ENCODE measurements at places on chromosomes 7 and 10.

DNA sequence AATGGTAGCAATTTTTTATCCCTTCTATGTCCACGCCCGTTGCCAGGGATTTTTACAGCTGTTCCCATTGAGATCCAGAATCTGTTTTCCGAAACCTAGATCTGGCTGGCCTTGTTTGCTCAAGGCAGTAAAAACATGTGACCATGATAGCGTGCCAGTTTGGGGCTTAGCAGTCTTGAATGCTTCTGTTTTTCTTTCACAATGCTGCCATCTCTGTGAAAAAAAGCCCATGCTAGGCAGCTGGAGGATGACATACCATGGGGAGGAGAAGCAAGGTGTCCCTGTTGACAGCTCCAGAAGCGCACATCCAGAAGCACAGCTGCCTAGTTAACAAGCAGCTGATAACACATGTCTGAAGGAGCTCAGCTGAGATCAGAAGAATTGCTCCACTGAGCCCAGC, 2.2 kb upstream of the ZNF92 start:
- DNase-seq: no peak

GRCh38 chr7:5614600-5614999, 166.9 kb downstream of the RNF216 start:
- no peak for DNase-seq

DNA sequence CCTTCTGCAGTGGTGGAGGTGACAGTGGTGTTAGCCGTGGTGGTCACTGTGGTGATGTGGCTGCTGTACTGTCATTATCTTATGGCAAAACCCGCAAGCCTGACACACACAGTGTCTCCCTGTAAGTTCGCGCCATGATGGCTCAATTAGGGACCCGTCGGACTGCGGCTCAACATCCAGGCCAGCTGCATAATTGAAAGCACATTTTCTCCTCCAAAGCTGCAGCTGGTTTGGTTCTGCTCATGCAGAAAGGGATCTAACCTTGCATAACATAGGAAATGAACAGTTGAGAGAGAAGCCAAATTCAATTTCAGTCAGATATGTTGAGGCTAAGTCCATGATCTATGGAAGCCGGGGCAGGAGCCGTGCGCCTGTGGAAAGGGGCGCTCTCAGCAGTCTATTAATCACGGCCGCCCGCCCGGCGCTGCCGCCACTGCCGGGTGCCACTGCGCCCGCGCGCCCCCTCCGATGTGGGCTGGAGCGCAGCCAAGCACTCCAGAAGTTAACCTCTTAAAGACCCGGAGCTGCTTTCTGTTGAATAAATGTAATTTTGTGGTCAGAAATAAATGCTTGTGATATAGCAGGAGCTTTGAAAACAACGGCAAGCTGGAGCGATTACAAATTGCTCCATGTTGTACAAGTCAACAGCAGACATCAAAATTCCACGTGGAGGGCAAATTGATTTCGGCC, 227.7 kb downstream of the CUX1 start:
- no peak for DNase-seq

DNA sequence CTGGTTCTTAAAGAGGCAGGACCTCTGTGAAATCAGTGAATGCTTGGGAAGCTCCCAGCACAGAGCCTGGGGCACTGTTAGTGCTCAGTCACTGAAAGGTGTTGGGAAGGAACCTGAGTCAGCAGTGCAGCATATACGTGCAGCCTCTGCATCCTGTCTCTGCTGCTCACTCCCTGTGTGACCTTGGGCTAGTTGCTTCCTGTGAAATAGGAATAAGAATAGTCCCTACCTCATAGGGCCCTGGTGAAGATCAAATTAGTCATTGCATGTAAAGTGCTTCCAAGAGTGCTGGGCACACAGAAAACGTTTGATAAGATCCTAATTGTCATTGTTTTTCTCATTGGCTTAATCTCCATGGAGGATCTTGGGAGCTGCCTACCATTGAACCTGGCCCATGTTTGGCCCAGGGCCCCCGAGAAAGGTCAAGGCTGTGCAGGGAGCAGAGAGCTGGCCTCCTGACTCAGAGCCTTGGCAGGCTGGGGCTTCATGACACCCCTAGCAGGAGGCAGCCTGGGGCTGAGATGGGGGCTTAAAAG, 73.3 kb upstream of the COL13A1 start:
- DNase-seq: no peak

- DNase-seq: no peak
These were observed 12.4 kb downstream of the PCLO start for GRCh38 chr7:83150310-83150709.

GRCh38 chr7:132076301-132077035, 499.8 kb downstream of the PLXNA4 start:
- no peak for DNase-seq

DNA sequence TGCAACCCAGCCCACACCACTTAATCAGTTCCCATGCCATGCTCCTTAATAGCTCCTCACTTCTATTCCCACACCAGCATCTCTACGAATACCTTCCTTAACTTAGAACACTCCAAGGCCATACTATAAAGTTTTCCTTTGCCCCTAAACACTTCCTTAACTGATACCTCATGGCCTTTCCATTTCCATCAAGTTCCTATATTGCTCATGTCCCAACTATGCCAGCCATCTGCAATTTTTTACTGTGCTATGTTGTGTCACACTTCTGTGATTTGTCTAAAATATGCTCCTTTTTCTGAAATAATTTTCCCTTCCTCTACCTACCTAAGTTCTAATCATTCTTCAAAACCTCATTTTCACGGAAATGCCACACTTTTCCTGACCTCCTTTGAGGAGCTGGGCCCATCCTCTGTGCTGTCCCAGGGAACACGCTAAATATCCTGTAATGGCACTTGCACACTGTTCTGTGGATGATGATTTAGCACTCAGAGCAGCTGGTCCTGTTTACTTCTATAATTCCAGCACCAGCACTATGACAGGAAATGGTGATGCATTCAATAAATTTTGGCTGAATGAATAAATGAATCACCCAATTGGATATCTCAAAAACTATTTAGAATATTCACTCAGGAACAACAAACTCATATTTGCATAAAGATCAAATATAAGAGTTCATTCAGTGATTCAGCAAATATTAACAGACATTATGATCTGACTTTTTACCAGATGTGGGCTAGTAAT, 266.5 kb upstream of the HGF start:
- no peak for DNase-seq

DNA sequence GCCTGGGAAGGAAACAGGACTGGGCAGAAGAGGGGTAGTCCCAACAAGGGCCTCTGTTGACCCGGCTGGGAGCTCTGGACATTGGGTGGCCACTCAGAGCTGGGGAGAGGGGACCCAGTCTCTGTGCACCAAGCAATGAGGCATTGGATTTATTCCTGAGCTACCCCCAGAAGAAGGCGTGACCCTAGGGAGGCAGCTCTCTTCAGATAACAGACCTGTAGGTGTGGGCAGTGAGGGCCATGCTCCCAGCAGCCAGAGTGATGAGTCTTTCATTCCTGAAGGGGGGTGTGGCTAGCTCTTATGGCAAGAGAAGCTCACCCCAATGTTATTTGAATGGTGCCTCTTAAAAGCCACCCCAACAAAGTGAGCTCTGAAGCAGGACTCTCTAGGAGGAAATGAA, 20.4 kb downstream of the TEX36 start:
- no peak for DNase-seq

DNA sequence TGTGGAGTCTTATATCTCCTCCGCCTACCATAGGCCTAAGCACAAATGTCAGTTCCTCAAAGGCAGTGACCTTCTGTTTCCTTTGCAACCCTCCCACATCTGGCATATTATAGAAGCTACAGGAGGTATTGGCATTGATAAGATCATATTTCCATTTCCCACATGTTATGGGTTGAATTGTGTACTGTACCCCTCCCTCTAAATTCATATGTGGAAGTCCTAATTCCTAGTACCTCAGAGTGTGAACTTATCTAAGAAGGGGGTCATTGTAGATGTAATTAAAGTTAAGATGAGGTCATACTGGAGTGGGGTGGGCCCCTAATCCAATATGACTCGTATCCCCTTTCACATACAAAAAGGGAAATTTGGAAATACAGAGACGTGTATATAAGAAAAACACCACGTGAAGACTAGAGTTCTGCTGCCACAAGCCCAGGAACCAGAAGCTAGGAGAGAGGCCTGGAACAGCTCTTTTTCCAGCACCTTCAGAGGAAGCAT, 6.1 kb upstream of the LAMB4 start:
- no peak for DNase-seq

DNA sequence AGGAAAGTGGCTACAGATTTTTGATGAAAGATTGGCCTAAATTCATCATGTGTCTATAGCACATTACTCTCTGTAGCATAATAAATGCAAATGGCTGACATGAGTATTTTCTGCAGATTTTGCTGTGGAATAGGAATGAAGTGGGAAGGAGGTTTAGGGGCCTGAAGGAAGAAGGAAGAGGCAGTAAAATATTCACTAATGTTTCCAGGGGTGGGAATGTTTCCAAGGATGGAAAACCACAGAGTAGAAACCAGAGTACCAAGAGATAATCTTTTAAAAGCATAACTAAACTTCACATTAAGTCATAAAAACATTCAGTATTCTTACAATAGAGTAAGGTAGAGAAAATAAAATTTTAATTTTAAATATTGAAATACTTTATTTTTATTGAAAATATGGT, 267.8 kb downstream of the BICC1 start:
- DNase-seq: no peak

GRCh38 chr10:101304316-101304715, 49.6 kb upstream of the BTRC start:
- DNase-seq: no peak

GRCh38 chr7:45036317-45036716, 36.3 kb downstream of the CCM2 start:
- DNase-seq: no peak

DNA sequence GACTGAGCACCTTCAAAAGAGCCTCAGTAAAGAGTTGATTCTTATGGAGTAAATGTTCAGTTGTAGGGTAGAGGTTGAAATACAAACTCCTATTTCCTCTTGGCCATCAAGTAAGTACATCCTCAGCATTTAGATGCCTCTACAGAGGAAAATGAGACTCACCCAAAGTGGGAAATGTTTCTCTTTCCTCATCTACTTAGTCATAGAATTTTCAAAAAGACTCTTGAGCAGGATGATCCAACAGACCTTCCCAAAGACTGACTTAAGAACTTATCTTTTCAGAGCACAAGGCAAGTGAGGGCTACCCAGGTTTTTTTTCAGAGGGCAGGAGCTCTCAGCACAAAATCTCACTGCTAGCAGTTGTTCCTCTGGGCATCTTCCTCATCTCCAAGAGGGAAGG, 449.1 kb downstream of the KCNMA1 start:
- DNase-seq: no peak

DNA sequence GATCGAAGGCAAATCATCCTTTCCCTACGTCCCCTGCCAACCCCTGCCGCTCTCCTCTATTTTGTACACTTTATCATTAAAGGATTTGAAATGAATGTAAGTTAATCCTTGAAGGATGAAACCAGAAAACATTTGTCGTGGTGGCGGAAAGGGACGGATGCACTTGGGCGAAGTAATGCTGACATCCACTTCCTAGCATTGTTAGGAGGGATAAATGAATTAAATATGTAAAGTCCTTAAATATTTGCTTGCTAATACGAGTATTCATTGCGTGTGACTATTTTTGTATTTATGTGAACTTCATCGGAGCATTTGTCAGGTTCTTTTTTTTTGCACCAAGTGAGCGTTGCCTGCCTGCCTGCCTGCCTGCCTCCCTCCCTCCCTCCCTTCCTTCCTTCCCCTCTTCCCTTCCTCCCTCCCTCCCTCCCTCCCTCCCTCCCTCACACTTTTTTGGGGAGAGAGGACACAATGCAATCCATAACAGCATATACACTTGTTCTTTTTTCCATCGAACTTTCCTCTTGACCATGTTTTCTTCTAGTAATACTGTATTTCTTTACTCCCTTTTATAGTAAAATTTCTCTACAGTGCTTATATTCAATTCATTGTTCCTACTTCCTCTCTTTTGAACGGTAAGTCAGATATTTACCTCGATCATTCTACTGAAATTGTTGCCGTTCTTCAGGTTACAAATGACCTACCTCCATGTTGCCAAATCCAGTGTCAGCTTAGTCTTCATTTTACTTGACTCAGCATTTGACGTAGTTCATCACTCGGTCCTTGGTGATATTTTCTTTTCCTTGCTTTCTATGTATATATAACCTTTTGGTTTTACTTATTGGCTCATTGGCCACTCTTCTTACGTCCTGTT, 831 bp downstream of the CCDC7 start:
- DNase-seq: no peak

GRCh38 chr7:124698964-124699363, 66.6 kb downstream of the GPR37 start:
- no peak for DNase-seq

- DNase-seq: no peak
These were observed 288.3 kb downstream of the CAMK1D start for GRCh38 chr10:12637649-12638048.

GRCh38 chr7:8379264-8379663, 54.1 kb upstream of the NXPH1 start:
- DNase-seq: no peak

GRCh38 chr10:126972635-126973414, 67.6 kb downstream of the DOCK1 start:
- DNase-seq: no peak

DNA sequence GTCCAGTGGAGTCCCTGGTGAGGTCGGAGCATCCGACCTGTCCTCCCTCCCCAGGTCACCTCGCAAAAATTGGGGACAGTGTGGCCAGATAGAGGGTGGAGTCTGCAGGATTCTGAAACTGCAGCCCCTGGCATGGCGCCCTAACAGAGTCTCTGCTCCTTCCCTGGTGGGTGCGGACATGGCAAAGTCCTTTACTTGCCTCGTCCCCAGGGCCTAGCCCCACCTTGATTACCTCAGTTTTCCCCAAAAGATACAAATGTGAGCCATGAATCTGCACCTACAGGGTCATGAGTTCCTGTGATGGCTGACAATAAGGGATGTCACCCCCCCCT, 47.7 kb downstream of the NPVF start:
- DNase-seq: no peak

DNA sequence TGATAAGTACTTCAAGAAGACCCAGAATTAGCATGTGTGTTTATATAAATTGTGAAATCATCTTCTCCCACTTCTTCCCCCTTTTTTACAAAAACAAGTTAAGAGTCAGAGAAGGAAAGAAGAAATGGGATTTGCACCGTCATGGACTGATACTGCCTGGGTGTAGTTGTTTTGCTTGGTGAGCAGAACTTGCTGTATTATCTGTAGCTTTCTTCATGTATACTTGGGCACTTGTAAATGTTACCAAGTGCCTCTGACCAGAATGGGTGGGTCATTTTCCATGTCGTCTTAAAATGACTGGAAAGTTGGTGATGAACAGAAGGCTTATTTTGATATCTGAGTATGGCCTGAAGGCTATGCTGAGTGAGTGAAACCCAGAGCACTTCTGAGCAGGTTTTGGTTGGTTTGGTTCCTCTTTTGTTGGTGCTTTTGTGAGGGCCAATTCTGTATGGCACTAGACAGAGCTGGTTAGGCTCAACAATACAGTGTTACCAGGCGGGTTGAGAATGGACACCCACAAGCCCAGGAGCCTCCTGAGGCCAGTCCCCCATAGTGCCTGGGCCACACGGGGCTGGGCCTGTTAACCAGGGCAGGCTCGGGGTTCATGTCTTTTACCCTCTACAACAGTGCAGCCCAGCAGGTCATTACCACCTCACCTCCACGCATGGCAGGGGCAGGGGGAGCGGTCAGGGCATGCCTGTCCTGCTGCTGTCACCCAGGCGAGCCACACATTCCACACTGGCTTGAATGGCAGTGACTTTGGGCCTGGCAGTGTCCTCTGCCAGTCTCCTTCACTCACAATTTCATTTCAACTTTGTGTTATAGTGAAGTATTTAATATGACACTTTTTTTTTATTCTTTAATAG, 115.1 kb downstream of the CCNY start:
- no peak for DNase-seq
